Pancreas (tissue), 10 donors: ENCODE measurements at places on chromosomes 11 and 22.

DNA sequence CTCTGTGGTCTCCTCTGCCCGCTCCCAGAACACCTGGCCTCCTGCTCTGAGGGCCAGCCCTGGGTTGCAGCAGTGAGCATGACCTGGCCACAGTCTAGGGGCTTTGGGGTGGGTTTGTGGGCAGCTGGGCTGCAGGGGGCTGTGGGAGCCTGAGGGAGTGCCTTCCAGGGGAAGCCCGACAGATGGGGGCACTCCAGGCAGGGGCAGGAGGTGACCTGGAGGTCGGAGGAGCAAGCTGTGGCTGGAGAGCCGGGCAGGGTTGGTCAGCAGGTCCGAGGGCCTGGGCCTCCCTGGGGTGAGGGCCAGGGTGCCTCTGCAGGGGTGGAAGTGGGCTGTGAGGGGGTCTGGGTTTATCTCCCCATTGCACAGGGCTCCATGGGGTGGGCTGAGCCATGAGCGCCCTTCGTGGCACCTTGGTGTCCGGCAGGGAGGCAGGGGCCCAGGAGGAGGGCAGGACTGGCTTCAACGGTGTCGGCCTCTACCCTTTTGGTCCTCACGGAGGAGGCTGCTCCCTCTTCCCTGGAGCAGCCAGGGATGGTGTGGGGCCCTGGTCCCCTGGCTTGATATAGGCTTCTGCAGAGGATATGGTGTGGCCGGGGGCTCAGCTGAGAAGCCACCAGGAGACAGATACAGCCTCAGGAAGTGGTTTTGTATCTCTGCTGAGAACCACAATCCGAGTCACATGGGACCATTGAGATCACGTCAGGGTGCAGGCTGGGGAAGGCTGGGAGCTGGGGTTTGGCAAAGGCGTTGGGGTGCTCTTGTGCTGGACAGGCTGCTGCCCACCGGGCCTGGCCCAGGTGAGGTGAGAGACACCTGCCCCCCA lies 22.3 kb downstream of the KCNQ1 start:
- no peak for DNase-seq

- DNase-seq: peak; percentile 33
These were observed 638 bp downstream of the NRGN start for GRCh38 chr11:124740277-124740882.

- no peak for DNase-seq
These were observed 77.7 kb downstream of the FEZ1 start for GRCh38 chr11:125418396-125418795.

DNA sequence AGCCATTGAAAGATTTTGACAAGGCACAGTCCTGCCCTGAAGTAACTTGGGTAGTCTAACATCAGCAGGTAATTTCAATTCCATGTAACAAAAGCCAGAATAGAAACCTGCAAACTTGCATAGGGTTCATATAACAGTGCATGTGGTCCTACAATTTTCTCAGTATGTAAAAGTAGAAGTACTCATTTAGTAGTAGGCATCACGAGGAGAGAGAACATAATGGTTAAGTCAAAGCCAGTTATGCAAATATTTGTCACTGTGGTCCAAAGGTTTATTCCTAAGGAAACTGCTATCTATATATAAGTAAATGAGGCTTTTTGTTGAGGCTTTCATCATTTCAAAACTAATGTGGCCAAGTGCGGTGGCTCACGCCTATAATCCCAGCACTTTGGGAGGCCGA lies 10.1 kb downstream of the ATP5MG start:
- no peak for DNase-seq

- peak; percentile 27 for DNase-seq
These were observed 88.6 kb downstream of the ST3GAL4 start for GRCh38 chr11:126444072-126444471.

DNA sequence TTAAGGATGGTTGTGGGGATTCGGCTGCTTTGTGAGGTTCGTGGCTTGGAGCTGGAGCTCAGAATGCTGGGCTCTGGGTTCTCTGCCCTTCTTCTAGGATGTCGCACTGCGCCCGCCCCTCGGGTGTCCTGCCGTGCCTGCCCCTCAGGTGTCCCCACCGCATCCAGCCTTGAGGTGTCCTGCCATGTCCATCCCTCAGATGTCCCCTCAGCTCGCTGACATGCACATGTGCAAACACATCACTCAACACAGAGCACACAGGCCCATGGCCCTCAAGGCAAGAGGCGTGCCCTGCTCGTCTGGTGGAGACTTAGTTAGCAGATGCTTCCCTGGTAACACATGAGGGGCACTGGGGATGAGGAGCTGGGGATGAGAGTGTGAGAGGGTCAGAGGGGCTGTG lies 359.3 kb downstream of the TBC1D22A start:
- no peak for DNase-seq

- DNase-seq: no peak
These were observed 70.7 kb upstream of the IGLL5 start for GRCh38 chr22:22816766-22817410.

GRCh38 chr22:37640591-37641560 lies 1.4 kb downstream of the SH3BP1 start:
- no peak for DNase-seq

DNA sequence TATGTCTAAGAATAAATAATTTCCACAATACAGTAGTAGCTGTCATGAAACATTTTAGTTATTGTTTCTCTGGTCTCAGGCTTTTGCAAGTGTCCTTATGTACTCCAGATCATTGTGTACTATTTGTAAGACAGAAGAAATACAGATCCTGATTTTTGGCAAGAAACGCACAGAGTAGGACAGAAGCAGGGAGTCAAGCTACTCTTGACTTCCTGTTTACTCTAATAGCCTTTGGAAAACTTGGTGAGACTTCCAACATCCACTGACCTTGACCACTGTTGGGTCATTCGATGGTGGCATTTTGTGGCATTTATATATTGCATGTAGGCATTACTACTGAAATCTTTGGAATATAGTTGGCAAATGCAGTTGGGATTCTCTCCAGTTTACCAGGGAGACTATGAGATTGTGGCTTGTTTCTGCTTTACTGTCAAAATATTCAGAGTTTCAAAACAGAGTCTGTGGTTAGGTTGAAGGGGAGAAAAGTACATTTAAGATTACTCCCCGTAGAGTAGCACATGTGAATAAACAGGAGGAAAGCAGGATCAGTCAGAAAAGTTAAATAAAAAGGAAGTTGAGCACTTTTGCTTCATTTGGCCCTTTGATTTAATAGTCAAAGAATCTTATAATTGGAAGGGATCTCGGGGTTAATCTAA lies 726.1 kb upstream of the CCDC90B start:
- DNase-seq: no peak

DNA sequence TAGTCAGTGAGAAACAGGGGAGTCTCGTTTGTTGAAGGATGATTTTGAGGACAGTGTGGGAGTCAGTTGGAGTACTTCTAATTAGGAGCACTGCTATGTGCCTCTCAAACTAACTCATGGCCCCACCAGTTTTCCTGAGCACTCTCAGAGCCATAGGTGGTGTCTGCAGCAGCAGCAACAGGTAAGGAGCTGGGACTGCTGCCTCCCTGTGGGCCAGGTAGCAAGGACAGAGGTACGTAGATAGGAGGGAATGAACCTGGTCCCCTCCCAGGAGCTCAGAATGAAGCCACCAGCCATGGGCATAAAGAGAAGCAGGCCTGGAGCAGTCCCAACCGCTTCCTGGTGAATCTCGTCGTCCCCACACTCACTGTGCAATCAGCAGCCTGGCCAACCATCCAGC lies 183.4 kb downstream of the BUD13 start:
- no peak for DNase-seq

DNA sequence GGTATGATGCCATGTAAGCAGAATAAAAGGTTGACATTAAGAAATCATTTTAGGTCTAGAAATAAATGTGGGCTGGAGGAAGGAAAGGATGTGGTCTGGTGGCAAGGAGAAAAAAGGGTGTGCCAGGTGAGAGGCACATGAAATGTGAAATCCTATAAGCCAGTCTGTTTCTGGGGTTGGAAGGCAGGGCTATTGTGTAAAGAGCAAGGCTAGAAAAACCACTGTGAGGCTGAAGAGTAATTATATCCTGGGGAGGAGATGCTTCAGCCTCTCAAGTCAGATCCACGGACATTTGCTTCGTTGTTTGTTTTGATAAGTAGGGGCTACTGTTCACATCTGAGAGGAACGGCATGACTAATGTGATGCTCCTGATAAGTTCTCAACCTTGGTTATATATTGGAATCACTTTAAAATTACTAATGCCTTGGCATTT lies 77.5 kb upstream of the CTSC start:
- no peak for DNase-seq

- no peak for DNase-seq
These were observed 37.1 kb downstream of the RELT start for GRCh38 chr11:73413256-73413655.

DNA sequence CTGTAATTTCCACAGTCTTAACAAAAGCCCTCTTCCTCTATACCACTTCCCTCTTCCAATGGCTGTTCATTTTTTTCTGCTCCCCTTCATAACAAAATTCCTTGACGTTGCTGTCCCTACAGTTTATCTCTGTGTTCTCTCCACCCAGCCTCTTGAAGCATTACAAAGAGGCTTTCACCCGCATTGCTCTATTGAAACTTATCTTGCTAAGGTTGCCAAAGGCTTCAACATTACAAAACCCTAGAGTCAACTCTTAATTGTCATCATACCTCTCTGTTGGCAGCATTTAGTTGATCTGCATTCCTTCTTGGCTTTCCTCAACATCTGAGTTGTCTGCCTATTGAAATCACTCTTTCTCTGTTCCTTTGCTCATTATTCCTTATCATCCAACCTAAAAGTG lies 1055.7 kb downstream of the JRKL start:
- DNase-seq: no peak

DNA sequence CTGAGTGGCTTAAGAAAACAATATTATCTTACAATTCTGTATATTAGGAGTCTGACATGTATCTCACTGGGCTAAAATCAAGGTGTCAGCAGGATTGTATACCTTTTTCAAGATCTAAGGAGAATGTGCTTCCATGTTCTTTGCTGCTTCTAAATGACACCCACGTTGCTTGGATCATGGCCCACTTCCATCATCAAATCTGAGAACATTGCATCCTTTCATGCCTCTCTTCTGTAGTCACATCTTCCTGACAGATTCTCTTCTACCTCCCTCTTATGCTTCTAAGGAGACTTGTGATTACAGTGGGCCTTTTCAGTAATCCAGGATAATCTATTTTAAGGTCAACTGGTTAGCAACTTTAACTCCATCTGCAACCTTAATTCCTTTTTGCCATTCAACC lies 499.4 kb downstream of the FAM181B start:
- no peak for DNase-seq

GRCh38 chr22:37314315-37315074 lies 32.2 kb downstream of the CYTH4 start:
- no peak for DNase-seq

- DNase-seq: no peak
These were observed 35.0 kb upstream of the MPEG1 start for GRCh38 chr11:59247531-59248227.

- DNase-seq: no peak
These were observed 494.1 kb downstream of the DLG2 start for GRCh38 chr11:85132851-85133585.
